Hematopoietic multipotent progenitor cell (in vitro differentiated cells): ENCODE measurements at places on chromosomes 3 and 15.

- no peak for DNase-seq
Measured at GRCh38 chr3:9201266-9201665, 48.2 kb downstream of the SRGAP3 start.

DNA sequence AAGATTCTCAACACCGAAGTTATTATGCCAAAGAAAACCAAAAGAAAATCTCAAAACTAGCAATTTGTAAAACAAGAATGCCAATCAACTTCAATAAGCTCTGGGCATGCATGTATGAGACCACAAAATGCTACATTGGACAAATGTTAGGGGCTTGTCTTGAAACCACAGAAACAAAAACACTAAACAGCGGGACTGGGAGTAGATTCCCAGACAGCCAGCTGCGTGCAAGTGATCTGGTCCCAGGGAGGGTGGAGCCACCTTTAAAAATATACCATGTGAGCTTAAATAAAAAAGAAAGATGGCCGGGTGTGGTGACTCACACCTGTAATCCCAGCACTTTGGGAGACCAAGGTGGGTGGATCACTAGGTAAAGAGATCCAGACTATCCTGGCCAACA is 163.6 kb upstream of the PRICKLE2 start:
- DNase-seq, result no peak

GRCh38 chr15:90189781-90190467 is 11.2 kb upstream of the SEMA4B start:
- DNase-seq, result no peak

GRCh38 chr3:162938083-162938482 is 1441.5 kb downstream of the OTOL1 start:
- DNase-seq, result no peak

DNA sequence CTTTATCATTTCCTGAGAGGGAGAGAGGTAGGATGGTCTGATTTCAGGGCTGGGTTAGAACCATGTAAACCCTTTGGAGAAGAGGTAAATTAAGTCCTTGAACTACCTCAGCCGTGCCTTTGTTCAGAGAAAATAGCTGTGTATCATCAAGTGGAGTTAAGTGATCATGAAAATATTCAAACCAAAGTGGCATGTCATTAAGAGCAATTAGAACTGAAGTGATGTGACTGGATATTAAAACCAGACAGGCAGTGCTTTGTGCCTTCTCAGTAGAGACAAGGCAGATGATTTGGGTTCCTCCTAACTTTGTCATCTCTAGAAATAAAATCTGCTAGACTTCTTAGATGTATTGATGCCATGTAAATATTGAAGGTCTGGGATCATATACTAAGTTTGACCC is 171.5 kb downstream of the IL5RA start:
- DNase-seq, result no peak

GRCh38 chr3:152874896-152875749 is 40.2 kb downstream of the P2RY1 start:
- DNase-seq, result no peak

DNA sequence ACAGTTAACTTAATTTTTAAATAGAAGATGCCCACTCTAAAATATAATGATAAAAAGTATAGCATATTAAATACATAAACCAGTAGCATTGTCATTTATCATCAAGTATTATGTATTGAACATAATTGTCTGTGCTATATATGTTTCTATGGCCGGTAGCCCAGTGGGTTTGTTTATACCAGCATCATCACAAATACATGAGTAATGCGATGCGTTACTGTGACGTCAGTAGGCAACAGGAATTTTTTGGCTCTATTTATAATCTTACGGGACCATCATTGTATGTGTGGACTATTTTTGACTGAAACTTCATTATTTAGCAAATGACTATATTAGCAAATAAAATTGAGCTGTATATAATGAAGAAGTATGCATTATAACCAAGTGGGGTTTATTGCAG is 82.1 kb downstream of the FLNB start:
- DNase-seq, result no peak

DNA sequence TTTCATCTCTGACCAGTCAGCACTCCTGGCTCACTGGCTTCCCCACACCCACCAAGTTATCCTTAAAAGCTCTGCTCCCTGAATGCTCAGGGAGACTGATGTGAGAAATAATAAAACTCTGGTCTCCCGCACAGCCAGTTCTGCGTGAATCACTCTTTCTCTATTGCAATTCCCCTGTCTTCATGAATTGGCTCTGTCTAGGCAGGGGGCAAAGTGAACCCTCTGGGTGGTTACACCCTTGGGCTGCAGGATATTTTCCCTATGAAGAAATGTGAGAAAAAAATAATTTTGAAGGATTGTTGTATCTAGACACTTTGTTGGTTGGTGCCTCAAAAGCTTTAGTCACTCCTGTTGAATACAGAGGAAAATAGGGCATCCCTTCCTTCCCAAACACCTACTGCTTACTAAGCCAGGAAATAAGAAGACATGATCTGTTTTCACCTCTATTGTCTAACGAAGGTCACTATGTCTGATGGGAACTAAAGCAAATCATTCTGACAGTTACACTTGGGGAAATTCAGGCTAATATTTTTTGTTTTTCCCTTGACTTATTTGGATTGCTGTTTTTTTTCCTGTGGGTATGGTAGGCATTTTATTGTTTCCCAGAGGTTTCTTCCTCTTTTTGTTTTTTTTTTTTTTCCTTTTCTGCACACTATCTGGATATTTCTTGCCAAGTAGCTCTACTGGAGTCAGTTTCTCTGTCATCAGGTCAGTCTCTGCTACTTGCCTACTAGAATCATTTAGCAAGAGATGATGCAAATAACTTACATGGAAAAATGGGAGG is 15.3 kb upstream of the TNFSF10 start:
- no peak for DNase-seq

DNA sequence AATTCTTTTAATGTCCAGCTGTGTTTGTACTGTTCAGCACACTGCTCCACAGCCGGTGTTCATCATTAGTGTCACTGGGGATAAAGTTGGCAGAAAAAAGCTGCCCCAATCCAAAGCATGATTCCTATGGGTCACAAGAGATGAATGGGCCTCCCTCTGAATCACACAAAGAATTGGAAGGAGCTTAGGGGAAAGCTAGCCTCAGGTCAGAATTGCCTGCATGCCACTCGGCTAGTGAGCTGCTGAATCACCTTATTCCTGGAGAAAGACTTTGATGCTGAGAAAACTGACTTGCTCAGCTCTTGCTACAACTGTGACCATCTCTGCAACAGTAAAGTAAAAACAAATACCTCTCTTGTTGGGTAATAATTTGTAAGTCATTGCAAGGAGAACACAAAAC is 3.5 kb downstream of the CCK start:
- no peak for DNase-seq

DNA sequence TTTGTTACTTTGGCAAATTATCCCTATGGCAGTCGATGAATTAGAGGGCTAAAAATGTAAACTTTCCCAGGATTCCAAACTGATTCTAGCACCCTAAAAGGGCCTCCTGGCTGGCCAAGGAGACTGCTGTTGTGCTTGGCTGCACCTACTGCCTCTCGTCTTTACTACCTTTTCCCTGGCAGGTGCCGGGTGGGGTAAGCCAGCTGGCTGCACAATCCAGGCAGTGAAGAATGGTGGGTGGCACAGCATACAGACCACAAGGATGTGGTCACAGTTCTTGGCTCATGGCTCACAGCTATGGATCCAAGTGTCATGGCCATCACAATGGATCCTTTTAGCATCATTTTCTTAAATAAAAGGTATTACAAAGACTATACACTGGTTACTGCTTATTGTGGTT is 20.7 kb upstream of the SLC25A26 start:
- DNase-seq, result no peak

- DNase-seq, result no peak
Measured at GRCh38 chr3:65210026-65210814, 522.4 kb upstream of the ADAMTS9 start.

- no peak for DNase-seq
Measured at GRCh38 chr3:72587282-72587681, 261.0 kb downstream of the SHQ1 start.

DNA sequence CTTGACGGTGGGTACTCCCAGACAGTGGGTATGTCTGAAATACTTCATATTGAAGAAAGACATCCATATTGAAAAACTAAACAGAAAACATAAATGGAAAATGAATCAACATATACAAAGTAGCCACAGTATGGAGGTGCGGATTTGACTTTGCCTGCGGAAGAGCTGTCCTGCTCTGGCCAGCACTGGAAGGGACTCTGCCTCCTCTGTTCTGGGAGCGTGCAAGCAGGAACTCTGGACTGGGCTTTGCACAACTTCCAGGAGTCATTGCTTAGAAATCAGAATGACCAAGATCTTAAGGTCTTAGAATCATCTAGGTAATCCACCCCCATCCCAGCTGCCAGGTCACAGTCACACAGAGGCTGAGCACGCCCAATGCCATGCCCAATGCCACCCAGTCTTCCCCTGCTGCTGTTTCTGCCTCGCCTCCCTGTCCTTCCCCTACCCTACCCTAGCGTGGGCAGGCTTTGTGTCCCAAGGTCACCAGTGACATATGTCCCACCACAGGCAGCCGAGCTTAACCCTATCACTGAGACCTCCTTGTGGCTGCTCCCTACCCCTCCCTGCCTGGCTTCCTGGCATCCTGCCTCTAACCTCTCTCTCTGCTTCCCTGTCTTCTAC is 36.3 kb downstream of the CDC25A start:
- DNase-seq, result no peak

GRCh38 chr15:100114100-100114499 is 227.7 kb downstream of the ADAMTS17 start:
- peak; percentile 4 for DNase-seq

- DNase-seq, result no peak
Measured at GRCh38 chr15:90638963-90639362, 78.2 kb upstream of the BLM start.

DNA sequence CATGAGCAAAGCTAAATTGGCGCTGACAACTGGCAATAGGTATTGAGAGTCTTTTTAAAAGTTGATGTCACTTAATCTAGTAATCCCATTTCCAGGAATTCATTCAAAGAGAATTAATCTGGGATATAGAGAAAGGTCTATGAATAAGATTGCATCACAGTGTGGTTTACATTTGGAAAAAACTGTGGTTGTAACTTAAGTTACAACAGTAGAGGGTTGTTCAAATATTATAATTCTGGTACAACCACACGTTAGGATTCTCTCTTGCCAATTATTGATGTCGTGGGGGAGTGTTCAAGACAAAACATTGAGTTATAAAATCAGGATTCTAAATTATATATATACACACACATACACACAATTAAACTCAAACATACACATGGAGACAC is 79.8 kb downstream of the LIPC start:
- DNase-seq, result no peak

- peak; percentile 14 for DNase-seq
Measured at GRCh38 chr3:110344897-110345767, 726.5 kb upstream of the NECTIN3 start.

DNA sequence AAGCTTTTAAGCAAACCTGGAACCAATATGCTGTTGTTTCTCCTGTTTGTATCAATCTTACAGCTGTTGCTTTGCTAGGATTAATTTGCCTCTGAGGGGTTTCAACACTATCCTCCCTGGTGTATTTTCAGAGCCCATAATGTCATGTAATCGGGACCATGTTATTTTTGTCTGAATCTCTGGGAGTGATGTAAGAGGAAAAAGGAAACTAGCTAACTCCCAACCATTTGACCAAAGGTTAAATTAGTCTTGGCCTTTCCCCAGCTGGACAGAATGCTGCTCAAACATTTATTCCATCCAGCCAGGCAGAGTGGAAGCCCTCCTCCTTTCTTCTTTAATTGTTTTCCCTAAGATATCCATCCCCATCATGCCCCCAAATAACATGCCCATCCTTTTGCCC is 142.2 kb downstream of the ALDH1A2 start:
- no peak for DNase-seq

DNA sequence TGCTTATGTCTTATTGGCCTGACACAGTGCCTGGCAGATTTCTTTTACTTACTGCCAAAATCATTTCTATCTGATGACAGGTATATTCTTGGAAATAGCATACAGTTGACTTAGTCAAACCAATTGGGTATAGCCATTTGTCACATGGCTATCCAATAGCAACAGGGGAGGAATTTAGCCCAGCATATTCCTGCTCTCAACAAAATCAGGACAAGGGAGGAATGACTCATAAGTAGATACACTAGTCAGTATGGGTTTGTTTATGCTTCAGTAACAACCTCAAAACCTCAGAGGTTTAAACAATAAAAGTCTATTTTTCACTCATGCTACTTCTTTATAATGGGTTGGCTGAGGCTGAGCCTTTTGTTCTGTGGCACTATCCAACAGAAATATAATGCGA is 38.0 kb upstream of the VILL start:
- no peak for DNase-seq

DNA sequence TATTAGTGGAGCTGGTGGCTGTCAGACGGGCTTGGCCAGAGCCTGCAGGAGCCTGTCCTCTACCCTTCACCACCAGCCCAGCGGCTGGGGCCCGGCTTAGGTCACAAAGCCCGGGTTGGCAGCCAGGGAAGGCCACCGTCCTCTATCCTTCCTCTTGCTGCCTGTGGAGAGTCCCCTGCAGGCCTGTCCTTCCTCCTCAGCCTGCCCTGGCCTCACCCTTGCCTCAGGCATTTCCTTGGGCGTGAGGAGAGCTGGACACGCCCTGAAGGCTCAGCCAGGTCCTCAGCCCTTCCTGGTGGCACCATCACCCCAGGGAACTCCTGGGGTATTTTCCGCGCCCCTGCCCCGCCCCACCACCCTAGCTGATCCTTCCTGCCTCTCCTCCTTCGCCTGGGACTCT is 7.7 kb downstream of the CHAC1 start:
- no peak for DNase-seq

DNA sequence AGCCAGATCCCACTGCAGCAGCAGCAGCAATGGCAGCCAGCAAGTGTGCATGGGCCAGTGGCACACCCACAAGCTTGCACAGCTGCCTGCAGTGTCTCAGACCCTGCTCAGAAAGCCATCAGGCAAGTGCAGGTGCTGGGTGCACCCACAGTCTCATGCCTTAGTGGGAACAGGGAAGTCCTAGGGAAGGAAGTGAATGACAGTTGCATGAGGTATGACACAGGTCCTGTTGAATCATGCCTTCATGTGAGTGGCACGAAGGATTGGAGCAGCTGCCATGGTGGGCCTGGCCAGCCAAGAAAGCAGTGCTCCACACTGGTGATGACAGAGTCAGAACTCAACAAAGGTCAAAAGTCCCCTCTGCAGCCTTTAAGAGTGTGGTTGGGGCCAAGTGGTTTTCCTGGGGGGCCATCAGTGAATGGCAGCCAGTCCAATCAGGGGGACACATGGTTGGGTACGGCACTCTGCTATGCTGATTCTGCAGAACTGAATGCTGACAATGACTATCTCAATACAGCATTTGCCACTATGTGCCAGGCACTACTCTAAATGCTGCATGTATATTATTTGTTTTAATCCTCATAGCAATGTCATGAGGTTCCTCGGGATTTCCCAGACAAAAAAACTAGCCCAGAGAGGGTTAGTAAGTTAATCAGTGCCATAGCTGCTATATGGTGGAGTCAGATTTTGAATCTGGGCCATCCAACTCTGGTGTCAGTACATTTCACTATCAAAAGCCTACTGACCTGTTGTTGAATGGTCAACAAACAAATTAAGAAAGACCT is 94.3 kb downstream of the AQP9 start:
- DNase-seq, result no peak

GRCh38 chr15:98714922-98715321 is 66.6 kb downstream of the IGF1R start:
- DNase-seq, result no peak

- no peak for DNase-seq
Measured at GRCh38 chr3:30654269-30654668, 47.9 kb downstream of the TGFBR2 start.
